ENCODE measurements at places on chromosomes 12 and 14.

DNA sequence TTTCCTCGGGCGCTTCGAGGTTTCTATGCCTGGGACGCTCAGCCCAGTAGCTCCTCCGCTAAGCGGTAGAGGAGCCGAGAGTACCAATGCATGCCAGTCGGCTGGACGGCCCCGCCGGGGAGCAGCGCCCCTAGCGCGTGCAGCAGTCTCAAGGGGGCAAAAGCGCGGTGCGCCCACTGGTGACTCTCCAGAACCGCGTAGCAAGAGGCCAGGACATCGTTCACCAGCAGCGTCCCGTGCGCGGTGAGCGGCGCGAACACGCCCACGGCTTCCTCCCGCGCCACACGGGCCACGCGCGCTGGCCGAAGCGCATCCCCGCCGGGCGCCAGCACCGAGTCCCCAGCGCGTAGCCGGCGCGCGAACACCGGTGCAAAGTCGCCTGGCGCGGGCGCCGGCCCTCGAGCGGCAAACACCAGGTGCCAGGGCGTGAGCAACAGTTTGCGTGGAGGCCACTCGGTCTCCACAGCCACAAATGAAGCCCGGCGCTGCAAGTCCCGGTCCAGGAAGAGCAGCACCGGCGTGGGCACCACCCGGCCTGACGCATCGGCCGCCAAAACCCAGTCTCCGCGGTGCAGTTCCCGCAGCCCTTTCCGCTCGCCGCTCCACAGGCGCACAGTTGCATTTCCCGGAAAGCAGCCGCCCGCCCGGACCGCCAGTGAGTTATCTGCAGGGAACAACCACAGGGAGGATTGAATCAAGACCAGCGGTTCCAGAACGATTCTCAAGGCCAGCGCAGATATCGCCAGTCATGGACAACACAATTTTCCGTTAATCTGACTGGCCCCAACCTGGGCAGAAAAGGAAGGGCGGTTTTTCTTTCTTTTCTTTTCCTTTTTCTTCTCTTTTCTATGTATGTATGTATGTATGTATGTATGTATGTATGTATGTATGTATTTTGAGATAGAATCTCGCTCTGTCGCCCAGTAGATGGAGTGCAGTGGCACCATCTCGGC, 4.5 kb downstream of the DHH start:
- DNase-seq = no peak

- DNase-seq = no peak
These were observed 803.5 kb downstream of the FLRT2 start for GRCh38 chr14:86333493-86333892.

- DNase-seq = no peak
These were observed 349.6 kb downstream of the CCDC91 start for GRCh38 chr12:28539691-28540323.

DNA sequence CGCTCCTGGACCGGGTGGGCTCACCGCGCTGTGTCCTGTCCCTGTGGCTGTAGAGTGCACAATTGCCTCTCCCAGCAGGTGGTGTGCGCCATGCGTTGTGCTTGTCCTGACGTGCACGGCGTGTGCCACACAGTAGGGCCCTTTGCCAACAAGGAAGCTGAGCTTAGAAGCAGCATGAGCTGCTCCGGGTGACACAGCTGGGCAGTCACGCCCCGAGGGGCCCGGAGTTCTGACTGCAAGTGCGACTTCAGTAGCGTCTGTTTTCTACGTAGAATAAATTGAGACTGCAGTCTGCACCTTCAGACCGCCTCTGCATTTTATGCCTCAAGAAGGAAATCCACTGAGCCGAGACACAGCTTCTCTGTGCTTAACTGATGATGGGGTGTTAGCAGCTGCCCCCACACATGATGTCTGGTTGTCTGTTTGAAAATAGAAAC, 81.6 kb downstream of the ADGRD1 start:
- no peak for DNase-seq

GRCh38 chr14:50775357-50775756, 55.6 kb downstream of the NIN start:
- no peak for DNase-seq

DNA sequence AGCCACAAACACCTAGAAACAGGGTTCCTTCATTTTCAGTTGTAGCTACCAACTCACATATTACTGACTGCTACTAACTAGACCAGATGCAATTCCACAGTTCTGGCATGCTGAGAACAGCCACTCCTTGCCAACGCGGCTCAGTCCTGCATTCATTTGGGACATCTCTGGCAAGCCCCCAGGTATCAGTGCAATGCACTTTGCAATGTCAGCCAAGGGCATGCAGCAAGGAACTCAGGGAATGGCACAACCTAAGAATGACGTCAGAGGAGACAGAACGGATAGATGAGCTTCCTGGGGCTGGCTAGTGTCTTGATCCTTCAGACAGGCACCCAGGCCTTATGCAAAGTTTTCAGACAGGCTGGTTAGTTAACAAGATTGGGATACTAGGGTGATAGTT, 29.6 kb downstream of the MAP3K9 start:
- no peak for DNase-seq

DNA sequence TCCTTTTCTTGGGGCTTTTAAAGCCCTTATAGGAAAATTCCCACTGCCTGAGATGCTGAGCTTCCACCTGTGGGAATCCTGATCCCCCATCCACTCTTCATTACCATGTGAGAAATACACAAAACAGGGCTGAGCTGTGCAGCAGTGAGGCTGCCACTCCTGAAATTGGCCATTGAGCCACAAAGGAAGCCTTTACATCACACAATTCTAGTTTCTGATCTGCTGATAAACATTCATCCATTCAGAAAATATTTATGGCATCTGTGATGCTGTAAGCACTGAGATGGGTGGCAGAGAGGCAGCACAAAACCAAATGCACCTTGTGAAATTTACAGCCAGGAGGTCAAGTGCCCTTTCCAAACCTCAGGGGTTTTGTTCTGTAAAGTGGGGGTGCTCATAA, 26.2 kb upstream of the CMKLR1 start:
- DNase-seq = no peak

DNA sequence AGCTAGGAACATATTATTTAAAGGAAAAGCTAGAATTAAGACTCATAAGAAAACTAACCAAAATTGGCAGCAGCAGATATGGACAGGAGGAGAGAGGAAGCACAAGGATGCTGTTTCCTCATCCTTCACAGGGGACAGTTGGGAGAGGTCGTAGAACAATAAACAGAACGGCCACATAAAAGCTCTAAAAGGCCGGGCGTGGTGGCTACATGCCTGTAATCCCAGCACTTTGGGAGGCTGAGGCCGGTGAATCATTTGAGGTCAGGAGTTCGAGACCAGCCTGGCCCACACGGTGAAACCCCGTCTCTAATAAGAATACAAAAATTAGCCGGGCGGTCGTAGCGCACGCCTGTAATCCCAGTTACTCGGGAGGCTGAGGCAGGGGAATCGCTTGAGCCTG, 10.5 kb downstream of the TCL1B start:
- no peak for DNase-seq

DNA sequence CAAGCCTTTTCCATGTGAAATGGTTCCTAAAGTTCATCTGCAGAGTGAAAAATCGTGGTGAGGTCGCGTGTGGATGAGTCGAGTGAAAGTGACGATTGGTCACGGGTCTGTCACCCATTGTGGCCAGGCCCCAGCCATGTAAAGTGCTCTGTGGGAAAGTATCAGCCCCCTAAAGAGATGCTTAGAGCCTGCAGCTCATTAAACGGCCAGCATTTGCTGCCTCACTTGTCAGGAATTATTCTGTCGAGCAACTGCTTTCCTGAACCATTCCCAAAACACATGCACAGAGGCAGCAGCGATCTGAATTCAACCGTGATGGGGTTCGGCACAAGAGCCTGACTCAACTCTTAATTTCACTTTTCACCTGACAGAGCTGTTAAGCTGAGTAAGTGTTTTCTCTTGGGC, 16.0 kb downstream of the DBX2 start:
- DNase-seq = no peak

DNA sequence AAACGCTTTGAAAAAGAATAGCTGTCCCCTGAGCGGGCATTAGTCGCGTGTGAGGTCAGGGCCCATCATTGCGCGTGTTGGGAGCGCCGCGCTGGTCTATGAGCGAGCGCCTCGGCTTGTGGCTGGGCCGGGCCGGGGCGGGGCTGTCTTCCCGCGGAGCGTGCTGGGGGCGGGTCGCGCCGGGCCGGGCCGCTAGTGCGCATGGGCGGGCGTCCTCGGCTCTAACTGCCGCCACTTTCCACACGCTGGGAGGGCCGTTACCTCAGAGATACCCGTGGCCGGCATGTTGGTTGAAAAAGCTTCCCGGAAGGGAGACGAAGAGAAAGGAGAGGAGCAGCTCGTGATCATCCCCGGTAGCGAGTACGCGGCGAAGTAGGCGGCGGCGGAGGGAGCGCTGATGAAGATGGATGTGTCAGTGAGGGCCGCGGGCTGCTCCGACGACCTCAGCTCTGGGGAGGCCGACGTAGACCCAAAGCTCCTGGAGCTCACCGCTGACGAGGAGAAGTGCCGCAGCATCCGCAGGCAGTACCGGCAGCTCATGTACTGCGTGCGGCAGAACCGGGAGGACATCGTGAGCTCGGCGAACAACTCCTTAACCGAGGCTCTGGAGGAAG, at the start of gene EID3:
Gene EID3 (plus strand): TSS at position 202 of the 614 bp plus-strand sequence. CDS start 196 bp downstream, at position 398.
- peak; percentile 87 for DNase-seq

DNA sequence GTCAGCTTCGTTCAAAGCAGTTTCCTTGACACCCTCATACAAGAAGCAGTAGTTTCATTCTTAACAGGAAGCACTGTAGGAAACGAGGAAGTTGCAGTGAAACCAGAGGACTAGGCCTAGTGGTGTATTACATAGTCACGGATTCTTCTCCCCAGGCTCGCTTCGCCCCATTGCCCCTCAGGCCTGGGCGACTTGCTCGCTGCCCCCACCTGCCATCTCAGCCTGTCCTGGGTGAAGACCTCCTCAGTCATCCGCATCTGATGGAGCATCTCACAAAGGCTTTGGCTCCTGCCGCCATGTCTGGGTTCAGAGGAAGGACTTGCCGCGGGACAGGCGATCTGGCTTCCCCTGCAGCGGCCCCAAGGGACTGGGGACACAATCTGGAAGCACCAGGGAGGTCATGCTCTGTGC, 93.5 kb downstream of the LMNTD1 start:
- no peak for DNase-seq

GRCh38 chr14:50813544-50813863, 17.5 kb downstream of the NIN start:
- DNase-seq = no peak

GRCh38 chr14:76708028-76708427, 53.2 kb upstream of the VASH1 start:
- DNase-seq = no peak

GRCh38 chr14:79783041-79783440, 428.3 kb downstream of the DIO2 start:
- no peak for DNase-seq

DNA sequence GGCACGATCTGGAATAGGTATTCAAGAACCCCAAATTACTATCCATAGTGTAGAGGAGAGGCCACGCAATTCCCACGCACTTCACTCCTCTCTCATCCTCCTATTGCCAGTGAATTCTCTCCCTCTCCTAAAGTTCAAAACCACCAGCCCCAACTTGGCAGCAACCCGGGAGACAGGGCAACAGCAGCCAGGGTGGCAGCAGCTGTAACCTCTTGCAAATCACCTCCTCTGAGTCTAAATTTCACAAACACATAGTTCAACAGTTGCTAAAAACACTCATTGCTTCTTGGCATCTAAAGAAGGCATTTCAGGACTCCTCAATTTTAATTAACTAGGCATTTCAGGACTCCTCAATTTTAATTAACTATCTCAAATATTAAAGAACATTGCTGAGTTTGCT, 37.7 kb upstream of the MANSC4 start:
- DNase-seq = no peak

GRCh38 chr12:120473807-120474615, 4.5 kb upstream of the SRSF9 start:
- no peak for DNase-seq

DNA sequence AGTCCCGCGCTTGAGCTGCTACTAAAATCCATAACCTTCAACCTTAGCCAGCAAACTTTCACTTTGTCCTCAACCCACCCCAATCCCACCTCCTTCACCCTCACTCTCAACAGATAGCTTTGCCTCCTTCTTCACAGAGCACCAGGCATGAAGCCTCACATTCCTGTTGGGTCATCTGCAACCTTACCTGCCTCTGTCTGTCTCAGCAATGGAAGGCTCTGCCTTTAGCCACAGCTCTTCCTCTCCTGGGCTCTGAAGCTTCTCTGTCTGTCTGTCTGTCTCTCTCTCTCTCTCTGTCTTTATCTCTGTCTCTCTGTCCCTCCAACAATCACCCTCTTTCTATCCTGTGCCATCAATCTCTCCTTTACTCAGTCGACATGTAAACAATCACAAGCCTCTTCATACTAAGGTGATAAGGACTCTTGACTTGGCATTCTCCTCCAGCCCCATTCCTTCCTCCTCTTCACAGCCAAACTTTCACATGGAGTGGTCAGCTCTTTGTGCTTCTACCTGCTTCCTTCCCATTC, 220.8 kb downstream of the SPTSSA start:
- DNase-seq = no peak

DNA sequence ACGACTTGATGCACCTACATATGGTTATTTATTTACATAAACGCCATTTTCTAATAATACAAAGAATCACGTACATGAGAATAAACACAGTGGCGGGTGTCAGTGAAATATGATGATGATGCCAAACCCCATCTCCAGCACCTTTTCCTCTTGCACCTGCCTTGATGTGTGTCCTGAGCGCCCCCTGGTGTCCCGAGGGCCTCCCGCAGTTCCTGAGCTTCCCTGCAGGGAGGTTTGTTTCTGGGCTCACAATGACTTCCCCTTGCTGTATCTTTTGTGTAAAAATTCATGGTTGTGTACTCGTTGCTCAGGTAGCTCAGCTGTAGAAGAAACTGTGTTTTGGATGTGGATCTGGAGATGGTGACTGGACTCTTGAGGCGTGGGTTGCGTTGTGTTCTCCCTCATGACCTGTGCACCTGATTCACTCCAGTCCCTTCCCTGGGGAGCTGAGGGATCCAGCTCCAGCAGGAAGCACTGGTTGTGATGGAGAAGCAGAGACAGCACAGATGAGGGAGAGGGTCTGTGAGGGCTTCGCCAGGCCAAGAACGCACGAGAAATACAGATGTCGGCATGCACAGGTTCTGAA, 1037.8 kb downstream of the TMEM121 start:
- DNase-seq = peak; percentile 34

DNA sequence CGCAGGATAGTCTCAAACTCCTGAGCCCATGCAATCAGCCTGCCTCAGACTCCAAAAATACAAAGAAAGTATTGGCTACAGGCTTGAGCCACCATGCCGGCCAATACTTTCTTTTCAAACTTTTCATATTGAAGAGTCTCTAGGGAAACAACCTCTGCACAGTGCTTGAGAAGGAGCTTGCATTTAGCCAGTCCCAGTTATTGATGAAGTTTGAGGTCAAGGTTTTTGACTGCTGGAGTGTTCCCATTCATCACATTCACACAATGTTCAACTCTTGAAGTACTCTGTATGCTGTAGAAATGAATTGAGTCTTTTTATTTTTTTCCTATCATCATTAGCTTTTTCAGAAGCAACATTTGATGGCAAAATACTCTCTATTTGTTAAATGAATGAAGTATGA, 355.8 kb upstream of the E2F7 start:
- DNase-seq = no peak

Measured in stimulated activated CD8-positive, alpha-beta memory T cell treated with anti-CD3 and anti-CD28 coated beads, Interleukin-15, amount 100 ng/mL, for 48 hours (primary cell).